Activated T-cell treated with anti-CD3 and anti-CD28 coated beads, Interleukin-2, amount 50 U/mL, for 1 hour (primary cell): ENCODE measurements at places on chromosomes 12 and 14.
A peak's percentile ranks its signal among the peaks of the same experiment; 100 is the strongest.

DNA sequence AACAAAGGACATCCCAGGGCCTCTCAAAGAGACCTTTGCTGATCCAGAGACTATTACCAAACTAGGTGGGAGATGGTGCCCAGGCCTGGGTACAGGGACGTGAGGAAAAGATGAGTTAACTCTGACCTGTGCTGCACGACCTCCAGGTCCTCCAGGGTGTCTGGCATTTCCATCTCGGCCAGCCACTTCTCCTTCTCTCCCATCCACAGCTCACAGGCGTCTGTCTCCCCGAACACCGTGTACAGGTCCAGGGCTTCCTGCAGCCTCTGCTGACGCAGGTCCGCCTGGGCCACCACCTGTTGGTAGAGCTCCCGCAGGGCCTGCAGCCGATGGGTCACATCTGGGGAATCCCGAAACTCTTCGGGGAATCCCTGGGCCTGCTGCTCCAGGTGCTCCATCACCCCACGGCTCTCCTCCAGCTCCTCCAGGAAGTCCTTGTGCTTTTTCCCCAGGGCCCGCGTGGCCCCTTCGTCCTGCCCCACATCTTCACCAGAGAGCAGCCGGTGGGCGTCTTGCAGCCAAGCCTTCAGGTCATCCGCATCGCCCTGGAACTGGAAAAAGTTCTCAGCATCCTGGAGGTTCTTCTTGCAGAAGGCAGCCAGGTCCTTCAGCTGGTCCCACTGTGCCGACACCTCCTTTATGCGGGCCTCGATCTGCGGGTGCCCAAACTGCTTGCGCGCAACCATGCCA, 86.7 kb downstream of the SPTB start:
- no peak for DNase-seq

GRCh38 chr12:28027947-28028724, 55.6 kb upstream of the PTHLH start:
- no peak for DNase-seq

DNA sequence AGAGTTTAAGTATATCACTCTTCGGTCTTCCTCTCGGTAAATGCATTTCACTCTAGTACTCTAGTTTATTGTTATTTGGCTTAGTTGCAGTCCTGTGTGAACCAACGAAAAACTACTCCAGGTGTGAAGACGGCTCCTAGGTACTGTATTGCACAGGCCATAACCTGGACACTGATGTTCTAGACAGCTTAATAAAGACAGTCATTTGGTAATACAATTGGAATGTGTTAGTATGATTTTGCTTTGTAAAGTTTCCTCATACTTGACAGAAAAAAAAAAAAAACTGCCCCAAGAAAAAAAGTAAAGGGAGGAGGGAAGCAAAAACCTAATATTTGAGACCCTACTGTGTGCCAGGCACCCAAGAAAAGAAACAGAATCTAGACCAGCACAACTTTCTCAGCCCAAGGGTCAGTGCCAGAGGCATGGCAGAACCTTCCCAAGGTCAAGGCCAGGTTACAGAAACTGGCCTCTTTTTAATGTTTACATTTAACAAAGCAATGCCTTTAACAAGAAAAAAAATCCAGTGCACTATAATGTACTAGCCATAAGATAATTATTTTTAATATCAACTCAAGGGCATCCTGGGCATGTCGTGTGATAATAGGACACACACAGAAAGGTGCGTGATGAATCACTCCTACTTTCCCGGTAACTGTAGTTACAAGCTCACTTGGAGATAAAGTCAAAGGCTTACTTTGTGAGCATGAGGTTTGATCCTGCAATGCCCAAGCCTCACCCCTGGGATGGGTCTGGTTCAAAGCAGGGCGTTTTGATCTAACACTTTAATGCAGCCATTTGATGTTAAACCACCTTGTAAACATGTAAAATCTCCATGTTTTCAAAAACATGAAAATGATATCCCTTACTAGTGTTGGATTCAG, 110.6 kb downstream of the BMP4 start:
- DNase-seq = no peak

GRCh38 chr12:131102991-131103668, 149.4 kb downstream of the ADGRD1 start:
- DNase-seq = no peak

GRCh38 chr12:105451798-105452197, 121.3 kb downstream of the C12orf75 start:
- DNase-seq = no peak

GRCh38 chr12:120628919-120629318, 11.5 kb upstream of the CABP1 start:
- no peak for DNase-seq

- no peak for DNase-seq
These were observed 133.5 kb upstream of the DAAM1 start for GRCh38 chr14:59055006-59055405.

- DNase-seq = no peak
These were observed 293.5 kb upstream of the RTL1 start for GRCh38 chr14:101196795-101197590.

GRCh38 chr12:91964501-91964900, 181.1 kb downstream of the BTG1 start:
- no peak for DNase-seq

DNA sequence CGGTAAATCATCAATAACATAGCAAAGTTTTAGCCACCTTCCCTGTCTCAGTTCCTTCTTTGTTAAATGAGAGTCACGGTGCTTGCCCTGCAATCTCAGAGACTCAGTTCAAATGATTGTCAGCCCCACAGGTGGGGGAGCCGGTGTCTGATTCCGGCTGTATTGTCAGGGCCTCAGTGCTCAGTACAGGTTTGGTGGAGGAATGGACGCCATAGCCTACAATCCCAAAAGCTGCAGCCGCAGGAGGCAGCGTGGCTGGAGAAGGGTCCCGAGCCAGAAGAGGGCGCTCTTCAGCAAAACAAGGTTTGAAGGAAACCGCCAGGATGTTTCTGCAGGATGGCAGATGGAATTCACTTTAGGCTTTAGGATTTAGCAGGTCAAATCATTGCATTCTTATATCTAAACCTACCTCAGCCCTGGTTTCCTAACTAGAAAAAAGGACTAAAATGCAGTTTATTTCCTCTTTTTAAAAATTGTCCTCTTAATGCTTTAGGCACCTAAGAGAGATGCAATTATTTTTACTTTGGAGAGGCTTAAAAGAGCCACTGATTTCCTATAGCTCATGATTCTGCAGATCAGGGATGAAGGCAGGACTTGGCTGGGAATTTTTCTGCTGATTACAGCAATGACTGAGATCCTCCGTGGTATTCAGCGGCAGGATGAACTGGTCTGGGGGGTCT, 29.2 kb downstream of the FOS start:
- peak; percentile 70 for DNase-seq

DNA sequence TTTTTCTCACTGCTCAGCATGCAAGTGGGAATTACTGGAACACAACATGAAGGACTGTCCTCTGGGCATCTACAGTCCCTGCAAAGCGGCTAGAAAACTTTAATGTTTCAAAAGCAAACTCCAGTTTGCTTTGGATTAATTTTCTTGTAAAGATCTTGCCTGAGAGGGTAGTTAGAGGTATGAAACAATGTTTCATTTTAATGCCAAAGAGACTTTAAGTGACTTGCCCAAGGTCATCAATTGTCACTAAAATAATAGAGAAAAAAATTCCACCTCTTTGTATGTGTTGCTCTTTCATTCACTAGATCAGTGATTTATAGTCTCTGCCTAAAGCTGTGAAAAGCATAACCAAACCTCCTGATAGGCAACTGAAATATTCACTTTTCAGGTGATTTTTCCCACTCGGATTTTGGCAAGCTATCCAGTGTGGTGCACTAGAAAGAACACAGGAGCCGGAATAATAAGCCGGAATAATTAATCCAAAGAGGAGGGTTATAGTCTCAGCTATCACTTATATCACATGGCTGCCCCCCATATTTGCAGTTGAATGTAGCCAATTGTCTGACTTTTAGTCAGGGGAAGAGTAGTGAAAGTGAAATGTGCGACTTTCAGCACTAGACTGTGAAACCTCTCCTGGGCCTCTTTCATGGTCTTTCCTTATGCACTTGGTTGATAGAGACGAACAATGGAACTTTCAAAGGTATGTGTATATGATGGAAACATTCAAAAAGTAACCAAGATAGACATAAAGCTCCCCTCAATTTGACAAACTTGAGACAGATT, 107.7 kb downstream of the SLC6A15 start:
- DNase-seq = no peak

- no peak for DNase-seq
These were observed 233.5 kb downstream of the SLC2A13 start for GRCh38 chr12:39872425-39872824.

GRCh38 chr14:74155287-74155686, 70.5 kb downstream of the LIN52 start:
- no peak for DNase-seq

GRCh38 chr12:1006255-1006654, 15.2 kb downstream of the ERC1 start:
- no peak for DNase-seq

- peak; percentile 8 for DNase-seq
These were observed 20.8 kb downstream of the FAM222A start for GRCh38 chr12:109734219-109735000.

GRCh38 chr14:90797451-90797850, 18.8 kb downstream of the TTC7B start:
- DNase-seq = no peak

DNA sequence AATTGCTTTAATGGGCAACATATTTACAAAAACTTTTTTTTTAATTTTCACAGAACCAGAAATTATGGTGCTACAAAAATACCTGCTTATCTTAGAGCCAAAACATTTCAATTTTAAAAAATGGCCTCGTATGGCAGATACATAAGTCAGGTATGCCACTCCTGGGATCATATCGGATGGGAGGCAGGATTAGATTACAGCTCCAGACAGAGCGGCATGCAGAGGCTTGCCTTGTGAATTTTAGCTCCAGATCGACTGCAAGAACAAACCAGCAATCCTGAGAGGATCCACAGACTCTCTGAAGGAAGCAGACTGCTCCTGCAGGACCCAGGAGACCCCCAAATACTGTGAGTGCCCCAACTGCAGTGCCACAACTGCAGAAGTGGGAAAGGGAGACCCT, 169.3 kb upstream of the AMIGO2 start:
- DNase-seq = no peak

GRCh38 chr12:88496891-88497371, 83.3 kb downstream of the KITLG start:
- no peak for DNase-seq

GRCh38 chr12:108364879-108365278, 25.8 kb upstream of the CMKLR1 start:
- DNase-seq = no peak

DNA sequence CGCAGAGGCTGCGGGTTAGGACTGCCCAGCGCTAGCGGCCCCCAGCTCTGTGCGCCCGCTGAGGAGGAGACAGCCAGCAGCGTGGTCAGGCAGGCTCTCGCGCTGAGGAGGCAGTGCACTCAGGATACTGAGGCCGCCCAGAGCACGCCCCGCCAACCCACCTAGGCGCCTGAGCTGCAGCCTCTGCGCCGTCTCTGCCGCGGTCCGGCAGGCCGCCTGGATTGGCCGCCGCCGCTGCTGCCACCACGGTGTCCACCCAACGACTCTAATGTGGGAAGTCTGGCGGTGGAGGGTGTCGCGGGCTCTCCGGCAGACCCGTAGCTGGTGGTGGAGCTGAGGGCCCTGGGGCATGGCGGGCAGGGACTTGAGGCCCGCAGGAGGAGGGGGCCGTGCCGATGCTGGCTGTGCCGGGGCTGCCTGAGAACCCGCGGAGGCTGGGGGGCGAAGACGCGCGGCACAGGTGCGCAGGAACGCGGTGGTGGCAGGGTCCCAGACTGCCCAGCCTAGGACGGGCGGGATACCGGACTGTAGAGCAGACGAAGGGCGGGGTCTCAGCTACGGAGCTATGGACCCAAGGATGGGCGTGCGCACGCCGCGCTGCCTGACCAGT, 69.9 kb downstream of the ASCL4 start:
- DNase-seq = no peak

- no peak for DNase-seq
These were observed 156.9 kb downstream of the CAND1 start for GRCh38 chr12:67426067-67426466.

DNA sequence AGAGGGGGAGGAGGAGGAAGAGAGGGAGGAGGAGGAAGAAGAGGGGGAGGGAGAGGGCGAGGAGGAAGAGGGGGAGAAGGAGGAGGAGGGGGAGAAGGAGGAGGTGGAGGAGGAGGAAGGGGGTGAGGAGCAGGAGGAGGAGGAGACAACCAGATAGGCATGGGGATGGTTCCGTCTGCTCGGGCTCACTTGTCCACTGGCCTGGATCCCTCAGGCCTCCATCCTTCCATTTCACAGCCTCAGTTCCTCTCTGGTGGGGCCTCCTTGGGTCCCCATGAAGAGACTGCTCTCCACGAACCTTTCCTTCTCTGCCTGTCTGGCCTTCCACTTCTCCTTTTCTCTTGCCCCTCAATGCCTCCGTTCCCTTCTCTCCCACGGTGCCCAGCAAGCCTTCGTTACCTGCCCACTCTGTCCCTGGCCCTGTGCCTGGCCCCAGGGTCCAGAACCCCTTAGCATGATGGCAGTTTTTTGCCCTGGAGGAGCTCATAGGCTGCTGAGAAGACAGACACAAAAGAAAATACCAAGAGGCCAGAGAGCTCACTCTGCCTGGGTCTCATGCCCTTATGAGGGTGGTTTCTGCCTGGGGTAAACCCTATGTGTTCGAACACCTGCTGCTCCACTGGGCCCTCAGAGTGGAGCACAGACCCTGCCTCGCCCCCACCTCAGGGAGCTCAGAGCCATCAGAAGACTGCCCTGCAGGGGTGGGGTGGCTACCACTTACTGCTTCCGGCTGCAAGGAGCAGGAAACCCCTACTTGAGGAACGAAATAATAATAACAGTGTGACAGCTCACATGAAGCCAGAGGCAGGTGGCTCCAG, 11.7 kb upstream of the CACNA2D4 start:
- DNase-seq = peak; percentile 9

DNA sequence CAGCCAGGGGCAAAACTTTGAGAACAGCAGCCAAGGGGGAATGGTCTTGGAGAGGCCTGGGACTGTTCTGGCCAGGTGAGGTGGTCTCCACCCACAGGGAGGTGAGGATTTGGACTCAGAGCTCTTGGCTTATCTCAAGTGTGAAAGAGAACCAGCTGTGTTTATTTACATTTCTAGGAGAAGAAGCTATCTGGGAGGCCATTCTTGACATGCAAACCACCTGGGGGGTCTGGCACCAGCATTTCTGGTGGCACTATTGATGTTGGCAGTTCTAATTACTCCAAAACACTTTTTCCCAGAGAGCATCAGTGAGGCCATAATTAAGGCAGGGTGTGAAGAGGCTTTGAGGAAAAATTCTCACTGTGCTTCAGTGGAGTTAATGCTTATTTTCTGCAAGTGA, 95.1 kb downstream of the CAND1 start:
- DNase-seq = no peak
